ENCODE measurements at places on chromosomes 2 and 18. TPM values are rescaled to one million over a fixed set of nuclear protein-coding genes. Genes with fewer than 3 reads are reported as not detected.

Gene CRYGC
- not detected for total RNA-seq

Gene ELOA2
- not detected for total RNA-seq

Gene C2orf72
- 0.20 TPM for total RNA-seq

Gene COLEC12
- 0.32 TPM for total RNA-seq

Gene CXCR4
- 1,514 TPM for total RNA-seq

Gene CCDC178
- not detected for total RNA-seq

All from T-cell (primary cell).